Left lung (tissue), 14 donors: ENCODE measurements at places on chromosomes 5 and 9.

DNA sequence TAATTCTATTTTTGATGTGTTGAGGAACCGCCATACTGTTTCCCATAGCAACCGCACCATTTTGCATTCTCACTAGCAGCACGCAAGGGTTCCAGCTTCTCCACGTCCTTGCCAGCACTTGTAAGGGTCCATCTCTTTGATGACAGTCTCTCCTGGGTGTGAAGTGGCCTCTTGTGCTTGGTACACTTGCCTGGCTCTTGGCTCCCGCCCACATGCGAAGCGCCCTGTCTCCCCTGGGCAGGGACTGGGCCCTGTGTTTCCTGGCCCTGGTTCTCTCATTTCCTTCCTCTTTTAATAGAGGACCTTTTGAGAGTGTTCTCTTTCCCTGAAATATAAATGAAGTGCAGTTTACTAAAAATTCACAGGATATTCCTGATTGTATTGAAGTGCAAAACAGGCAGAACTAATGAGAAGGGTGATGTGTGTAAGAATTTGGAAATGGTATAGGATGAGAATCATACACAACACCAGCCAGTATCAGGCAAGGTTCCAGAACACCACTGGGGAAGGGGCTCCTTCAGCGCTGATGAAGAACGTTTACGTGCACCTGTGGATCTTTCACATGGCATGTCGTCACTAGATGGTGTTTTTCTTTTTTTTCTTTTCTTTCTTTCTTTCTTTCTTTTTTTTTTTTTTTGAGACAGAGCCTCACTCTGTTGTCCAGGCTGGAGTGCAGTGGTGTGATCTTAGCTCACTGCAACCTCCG is 73.0 kb downstream of the EHMT1 start:
- DNase-seq, result peak; percentile 63

DNA sequence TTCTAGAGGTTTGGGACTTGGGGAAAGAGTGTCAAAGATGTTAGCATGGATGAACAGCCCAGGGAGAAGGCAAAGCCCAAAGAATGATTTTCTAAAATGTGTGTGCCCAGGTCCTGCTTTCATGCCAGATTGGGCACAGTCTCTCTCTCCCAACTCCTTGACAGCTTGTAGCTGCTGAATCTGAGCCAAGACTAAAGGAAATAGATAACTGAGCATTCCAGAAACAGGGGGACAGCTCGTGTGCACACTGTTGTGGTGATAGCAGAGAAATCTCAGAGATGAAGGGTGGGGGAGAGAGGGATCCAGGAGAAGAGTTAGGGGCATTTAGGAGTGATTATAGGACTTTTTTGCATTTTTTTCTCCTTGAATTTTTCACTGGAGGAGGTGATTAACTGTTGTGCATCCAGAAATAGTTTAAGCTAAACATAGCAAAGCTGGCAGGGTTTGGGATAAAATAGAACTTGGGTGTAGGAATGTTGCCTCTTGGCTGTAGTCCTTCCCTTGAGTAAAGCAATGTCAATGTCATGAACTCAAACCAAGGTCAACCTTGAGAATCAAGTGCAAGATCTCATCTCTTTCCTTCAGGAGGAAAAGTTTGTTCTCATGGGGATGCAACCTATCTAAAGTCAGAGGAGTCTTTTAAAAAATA is 245.9 kb downstream of the SH3GL2 start:
- DNase-seq, result no peak

DNA sequence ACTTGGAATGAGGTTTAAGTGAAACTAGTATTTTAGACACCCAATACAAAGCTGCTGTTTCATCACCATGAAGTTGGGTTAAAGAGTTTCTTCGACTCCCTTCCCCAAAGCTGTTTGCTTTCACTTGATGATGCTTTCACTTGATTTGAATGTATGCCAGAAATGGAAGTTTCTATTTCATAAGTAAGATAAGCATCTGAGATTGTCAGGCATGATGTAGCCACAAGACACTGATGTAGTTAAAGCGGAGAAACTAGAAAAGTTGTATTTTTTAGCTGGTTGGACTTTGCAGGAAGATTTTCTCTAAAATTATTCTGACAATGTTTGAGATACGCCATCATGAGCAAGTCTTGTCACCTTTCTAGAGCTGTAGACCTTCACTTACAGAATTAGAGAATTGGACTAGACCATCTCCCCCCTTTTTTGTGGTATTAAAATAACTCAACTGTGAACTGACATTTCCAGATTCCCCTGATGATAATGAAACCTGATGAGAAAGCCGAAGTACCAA is 20.0 kb downstream of the MOCS2 start:
- DNase-seq, result no peak

DNA sequence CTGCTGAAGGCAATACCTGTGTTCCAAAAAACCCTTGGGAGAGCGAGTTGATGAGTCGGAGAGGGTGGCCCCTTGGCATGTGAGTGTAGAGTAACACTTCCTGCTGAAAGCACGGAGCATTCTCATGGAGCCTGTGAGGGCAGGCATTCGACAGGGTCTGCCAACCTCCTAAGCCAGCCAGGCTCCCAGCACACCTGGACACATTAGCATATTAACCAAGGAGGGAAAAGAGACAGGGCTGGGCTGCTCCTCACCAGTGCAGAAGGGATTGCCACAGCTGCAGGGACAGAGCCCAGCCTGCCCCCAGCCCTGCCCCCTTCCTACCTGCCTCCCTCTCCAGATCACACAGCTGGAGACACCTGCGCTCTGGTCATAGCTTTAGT is 46.4 kb upstream of the SEMA4D start:
- DNase-seq, result no peak

DNA sequence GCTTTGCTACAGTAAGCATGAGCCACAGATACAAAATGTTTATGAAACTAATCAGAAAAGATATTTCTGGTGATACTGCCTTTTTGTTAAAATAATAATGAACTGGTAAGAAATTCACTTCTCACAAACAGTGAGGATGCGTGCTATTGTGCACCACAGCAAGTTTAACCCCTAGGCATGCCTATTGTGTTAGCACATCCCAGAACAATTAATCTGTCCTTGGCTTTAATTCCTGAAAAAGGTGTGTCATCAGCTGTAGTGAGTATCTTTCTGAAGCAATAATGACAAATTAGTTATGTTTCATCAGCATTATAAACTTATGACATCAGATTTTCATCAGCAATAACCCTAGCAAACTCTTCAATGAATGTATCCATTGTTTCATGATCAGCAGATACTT is 1307.2 kb downstream of the EFNA5 start:
- DNase-seq, result no peak

DNA sequence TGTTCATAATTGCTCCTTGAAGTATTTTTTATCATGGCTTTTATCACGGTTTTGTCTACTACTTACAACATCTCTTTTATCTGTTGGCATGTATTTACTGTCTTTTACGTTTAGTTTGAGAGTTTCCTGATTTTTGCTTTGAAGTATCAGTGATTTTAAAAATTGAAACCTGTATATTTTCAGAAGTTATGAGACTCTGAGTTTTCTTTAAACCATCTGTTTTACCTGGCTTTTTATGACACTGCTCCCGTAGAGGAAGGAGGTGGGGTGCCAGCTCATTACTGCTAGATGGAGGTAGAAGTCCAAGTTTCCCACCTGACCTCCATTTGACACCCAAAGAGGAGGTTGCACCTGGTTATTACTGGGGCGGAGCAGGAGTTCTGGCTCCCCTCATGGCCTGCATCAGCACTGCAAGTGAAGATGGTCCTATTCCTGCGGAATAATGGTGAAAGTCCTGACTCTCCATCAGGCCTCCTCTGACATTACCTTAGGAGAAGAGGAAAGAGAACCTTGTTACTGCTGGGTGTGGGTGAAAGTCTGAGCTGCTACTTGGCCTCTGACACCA is 10.0 kb upstream of the ZNF131 start:
- DNase-seq, result no peak

DNA sequence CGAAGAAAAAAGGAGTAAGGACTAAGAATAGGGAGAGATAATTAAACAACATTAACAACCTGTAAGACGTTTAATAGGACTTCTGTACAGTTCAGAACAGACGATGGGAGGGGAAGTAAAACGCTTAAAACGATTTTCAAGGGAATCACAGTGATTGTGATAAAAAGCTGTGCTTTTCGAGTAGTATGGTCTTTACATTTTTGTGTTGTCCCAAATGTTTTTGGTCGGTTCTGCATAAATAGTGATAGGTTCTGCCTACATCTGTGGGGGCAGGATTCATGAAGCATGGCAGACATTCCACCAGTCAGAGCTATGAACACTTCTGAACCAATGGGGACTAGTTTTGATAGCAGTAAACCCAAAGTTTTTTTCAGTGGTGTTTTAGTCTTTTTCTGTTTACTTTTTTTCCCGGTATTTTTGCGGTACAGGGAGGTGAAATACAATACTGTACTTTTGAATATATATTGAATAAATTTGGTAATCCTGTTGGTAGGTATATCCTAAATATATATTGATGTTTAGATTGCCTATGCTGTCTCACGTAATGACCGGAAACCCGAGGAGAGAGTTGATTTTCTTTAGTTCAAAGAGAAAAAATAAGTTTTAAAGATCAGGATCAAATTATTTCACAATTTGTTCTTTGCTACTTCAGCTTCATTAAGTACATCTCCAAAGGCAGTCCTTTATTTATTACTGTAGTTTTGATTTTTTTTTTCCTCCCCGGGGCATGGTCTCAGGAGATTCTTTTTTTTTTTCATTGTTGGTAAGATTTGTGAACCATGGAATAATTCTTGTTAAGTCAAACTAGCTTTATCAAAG is 1.3 kb downstream of the ERBIN start:
- peak; percentile 62 for DNase-seq

- no peak for DNase-seq
Observed at GRCh38 chr5:179916523-179916922, 8.8 kb upstream of the TBC1D9B start.

GRCh38 chr5:21254161-21254560 is 1266.2 kb upstream of the CDH18 start:
- no peak for DNase-seq

DNA sequence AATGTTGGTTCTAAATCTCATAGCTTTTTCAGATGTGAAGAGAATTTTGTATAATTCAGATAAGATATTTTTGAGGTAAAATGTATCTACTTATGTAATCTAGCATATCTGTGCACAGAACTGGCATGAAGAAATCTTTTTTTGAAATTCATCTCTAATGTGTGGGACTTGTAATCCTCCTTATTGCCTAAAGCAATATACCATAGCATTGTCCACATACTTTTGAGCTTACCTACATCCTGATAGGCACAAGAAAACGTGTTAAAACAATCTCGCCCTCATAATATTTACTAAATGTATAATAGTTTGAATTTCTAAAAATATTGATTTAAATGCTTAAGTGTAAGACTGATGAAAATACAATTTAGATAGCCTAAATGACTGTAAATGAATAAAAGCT is 1686.5 kb upstream of the ACO1 start:
- no peak for DNase-seq

DNA sequence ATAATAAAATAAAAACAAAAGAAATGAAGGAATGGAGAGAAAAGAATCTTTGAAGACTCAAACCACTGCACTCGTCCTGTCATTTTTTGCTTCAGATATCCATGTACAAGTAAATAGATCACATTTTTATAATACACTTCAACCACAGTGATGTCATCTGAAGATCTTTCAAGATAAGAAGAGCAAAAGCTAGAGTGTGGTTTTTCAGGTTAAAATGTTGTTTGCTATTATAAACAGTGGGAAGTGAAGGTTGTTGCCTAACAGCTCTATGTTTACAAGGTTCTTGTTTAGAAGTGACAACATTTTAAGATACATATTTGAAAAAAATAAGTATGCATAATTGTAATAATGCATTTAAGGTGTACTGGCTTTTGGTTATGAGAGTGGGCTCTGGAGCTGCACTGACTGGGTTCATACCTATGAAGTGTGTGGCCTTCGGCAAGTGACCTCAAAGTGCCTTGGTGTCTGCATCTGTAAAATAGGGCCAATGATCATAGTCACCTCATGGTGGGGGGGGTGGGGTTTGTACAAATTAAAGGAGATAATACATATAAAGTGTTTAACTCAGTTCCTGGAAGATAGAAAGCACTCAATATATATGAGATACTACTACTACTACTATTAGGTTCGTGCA is 45.5 kb upstream of the IL7R start:
- DNase-seq, result no peak

GRCh38 chr9:89597711-89598362 is 7.0 kb upstream of the GADD45G start:
- DNase-seq, result peak; percentile 78

DNA sequence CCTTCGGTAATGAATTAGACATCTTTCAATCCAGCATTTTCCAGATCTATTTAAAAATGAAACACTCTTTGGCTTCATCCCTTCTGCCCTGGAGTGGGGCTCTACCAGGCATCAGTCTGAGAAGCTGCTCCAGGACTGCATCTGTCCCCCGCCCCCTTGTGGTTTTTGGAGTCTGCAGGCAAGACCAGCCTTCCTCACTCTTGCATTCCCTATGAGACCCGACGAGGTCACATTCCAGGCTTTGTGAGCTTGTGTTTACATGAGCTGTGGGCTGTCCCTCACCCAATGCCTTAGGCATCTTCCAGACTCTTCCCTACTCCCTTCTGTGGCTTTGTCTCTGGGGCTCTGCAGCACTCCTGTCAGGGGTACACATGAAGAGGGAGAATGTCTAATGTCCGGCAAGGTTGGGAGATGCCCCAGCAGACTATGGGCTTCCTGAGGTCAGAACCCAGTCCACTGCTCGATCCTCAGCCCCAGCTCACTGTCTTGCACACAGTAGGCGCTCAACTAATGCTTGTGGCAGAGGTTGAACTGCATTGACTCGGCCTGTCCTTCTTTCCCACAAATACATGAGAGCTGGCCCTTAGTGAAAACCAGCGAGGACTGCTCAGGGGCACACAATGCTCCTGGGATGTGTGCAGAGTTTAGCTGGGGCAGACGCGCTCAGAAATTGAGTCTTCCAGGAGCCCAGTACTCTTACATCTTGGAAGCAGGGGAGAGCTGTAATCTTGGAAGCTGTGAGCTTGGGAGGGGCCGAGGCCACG is 11.7 kb upstream of the GADD45G start:
- DNase-seq, result peak; percentile 30

- DNase-seq, result no peak
Observed at GRCh38 chr5:104119529-104119928, 556.9 kb upstream of the NUDT12 start.

GRCh38 chr9:93501406-93501805 is 48.0 kb upstream of the FAM120AOS start:
- DNase-seq, result no peak

DNA sequence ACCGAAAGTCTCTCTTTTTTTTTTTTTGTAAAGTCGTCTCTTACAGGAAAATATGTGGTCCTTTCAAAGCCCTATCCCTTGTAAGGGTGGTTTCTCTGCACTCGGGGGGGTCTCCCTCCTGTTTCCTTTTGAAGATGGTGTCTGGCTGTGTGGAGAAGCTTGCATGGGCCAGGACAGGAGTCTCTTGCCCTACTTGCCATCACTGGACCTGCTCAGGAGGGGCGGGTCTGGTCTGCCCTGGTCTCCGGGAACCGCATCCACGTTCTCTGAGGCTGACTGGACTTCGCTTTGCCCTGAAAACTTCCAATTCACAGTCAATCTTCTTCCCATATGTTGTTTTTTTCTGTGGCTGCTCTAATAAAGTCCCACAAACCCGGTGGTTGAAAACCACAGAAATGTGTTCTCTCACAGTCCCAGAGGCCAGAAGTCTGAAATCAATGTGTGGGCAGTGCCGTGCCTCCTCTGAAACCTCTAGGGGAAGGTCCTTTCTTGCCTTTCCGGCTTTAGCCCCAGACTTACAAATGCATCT is 92.9 kb upstream of the IER5L start:
- DNase-seq, result no peak

- no peak for DNase-seq
Observed at GRCh38 chr9:19640014-19640413, 148.8 kb downstream of the SLC24A2 start.
